ENCODE measurements at places on chromosomes 11 and 22.
A peak's percentile ranks its signal among the peaks of the same experiment; 100 is the strongest.

DNA sequence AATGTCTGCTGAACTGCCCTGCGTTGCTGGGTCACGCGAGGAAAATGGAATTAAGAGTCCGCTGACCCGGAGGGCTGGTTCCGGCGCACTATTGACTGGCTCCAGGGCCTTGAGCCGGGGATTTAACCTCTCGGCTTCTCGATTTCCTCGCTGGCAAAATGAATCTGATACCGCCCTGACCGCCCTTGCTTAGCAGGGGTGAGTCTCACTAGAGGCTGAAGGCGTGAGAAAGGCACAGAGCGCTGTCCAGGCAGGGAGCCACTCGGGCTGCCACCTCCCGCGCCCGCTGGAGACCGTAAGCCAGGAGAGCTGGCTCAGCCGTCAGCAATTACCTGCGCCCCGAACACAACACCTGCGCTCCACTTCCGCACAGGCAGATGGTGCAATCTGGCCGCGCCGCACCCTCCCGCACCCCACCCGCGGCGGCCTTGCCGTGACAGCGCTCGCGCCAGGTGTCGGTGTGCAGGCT, 65.6 kb downstream of the BUD13 start:
- DNase-seq, result no peak

GRCh38 chr11:123405123-123405592, 24.9 kb upstream of the GRAMD1B start:
- no peak for DNase-seq

- DNase-seq, result no peak
Observed at GRCh38 chr11:46541593-46542371, 52.0 kb downstream of the AMBRA1 start.

- no peak for DNase-seq
Observed at GRCh38 chr11:12239804-12240371, 129.5 kb downstream of the MICAL2 start.

GRCh38 chr22:42319386-42319785, 48.9 kb upstream of the TCF20 start:
- DNase-seq, result no peak

GRCh38 chr11:84870486-84870885, 756.7 kb downstream of the DLG2 start:
- no peak for DNase-seq

DNA sequence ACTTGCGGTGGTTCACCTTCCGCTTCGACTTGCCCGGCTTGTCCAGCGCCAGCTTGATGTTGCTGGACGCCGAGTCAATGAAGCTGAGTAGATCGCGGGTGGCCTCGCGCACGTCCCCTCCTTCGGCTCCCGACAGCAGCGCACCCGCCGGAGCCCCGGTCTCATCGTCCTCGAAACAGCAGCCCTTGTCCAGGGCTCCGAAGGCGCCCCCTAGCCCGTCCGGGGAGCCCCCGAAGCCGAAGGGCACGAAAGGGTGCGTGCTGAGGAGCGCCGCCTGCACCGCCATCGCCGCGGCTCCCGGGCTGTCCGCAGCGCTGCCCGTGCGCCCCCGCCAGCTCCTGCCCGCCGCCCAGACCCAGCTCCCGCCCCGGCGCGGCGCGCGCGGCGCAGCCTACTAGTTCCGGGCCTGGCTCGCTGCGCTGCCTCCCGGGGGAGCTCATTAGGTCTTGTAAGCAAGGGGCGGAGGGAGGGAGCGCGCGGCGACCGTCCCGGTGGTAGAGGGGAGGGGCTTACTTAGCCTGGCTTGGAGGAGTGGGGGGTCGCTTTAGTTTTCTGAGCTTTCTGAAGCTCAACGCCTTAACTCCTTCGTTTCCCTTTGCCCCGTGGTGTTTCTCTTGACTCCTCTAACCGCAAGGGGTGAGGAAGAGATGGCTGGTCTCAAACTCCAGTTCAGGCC, at the start of gene FAM181B:
Gene FAM181B (minus strand): TSS at position 421 of the 676 bp plus-strand sequence. CDS start 135 bp downstream, at position 286.
- DNase-seq, result peak; percentile 31

DNA sequence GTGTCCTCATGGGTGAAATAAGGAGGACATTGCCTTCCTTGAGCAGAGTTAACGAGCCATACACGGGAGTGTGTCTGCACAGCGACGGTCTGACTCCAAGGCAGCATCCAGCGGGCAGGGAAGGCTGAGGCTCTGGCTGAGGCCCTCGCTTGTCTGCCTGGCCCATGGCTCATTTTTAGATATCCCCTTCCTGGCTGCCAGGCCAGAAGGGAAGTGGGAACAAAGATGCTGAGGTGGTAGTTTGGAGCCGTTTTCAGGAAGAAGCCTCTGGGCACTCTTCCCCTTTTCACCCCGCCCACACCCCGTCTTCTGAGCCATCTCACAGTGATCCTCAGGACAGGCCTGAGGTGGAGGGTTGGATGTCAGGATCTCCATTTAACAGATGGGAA, 3.0 kb upstream of the SLCO2B1 start:
- no peak for DNase-seq

DNA sequence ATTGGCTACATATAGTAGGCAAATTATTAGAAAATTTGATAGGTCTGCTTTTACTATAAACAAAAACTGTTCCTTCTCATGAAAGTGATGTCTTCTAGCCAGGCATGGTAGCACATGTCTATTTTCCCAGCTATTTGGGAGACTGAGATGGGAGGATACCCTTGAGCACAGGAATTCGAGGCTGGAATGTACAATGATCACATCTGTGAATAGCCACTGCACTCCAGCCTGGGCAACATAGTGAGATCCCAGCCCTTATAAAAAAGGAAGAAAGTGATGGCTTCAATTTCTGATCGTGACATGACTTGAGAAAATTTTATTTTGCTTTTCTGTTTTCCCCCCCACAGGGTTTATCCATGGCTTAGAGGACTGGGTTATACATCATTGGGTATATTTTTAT, 19.5 kb upstream of the B3GNT6 start:
- DNase-seq, result no peak

GRCh38 chr11:123773026-123773425, 18.7 kb upstream of the OR6X1 start:
- DNase-seq, result no peak

DNA sequence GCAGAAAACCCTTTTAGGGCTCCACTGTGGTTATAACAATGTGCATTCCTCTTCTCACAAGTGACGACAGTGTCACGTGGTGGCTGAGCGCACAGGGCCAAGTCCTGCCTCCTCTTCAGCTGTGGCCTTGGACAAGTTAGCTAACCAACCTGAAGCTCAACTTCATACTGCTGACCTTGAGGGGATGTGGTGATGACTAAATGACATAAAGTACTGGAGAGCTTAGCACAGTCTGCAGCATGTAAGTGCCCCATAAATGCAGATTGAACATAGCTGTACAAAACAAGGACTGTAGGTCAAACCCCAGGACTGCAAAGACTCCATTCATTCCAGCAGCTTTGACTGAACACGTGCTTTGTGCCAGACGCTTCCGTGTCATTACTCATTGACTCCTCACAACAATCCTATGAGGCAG, 20.1 kb upstream of the MRGPRX2 start:
- no peak for DNase-seq

- no peak for DNase-seq
Observed at GRCh38 chr11:257766-258493, 20.3 kb upstream of the NLRP6 start.

- DNase-seq, result no peak
Observed at GRCh38 chr11:61999141-61999975, 31.9 kb upstream of the FTH1 start.

DNA sequence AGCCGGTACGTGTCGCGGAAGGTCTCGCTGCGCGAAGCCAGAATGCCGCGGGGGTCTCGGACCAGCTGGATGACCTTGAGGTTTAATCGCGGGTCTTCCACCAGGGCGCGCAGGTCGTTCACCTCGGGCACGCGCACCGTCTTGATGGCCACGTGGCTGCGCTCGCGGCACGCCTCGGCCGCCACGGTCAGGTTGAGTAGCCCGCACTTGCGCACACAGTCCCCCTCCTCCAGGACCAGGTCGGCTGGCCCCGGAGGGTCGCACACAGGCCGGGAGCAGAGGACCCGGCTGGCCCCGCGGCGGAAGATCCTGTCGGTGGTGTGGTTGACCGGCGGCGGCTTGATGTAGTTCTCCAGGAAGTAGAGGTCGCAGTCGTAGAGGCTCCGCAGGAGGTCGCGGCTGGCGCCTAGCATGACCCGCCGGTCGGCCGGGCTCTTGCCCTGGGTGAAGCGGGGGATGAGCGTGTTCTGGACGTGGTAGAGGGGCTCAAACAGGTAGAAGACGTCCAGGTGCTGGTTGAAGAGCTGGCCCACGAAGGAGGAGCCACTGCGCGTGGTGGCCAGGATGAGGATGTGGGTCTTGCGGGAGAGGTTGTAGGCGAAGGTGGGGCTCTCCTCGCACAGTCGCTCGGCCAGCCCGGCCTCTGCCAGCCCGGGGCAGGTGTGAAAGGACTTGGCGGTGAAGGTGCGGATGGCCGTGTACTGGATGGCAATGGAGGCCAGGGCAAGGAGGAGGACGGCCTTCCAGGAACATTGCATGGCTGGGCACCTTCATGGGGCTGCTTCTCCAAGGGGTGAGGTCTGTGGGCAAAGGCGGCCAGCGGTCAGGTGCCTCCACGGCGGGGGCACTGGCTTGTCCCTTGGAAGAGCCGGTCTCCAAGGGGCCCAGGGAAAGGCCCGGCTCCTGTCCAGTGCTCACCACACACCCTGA, 15.0 kb downstream of the CHST1 start:
- DNase-seq, result no peak

DNA sequence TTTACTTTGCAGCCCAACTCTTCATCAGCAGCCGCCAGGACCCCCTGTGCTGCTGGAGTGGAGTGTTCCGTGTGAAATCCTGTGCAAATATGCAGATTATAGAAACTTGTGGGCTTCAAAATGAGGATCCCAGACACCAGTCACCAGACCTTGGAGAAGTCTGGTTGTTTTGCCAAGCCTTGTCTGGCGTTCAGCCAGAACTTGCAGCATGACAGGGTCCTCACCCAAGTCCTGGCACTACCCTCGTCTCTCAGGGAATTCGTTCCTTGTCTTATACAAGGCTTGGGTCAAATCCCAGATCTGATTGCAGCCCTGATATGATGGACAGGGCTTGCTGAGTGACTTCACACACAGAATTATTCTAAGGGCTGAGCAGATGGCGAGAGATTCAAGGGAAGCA, 18.9 kb downstream of the SHISAL1 start:
- DNase-seq, result no peak

- DNase-seq, result no peak
Observed at GRCh38 chr22:37223965-37224551, 11.8 kb upstream of the SSTR3 start.

DNA sequence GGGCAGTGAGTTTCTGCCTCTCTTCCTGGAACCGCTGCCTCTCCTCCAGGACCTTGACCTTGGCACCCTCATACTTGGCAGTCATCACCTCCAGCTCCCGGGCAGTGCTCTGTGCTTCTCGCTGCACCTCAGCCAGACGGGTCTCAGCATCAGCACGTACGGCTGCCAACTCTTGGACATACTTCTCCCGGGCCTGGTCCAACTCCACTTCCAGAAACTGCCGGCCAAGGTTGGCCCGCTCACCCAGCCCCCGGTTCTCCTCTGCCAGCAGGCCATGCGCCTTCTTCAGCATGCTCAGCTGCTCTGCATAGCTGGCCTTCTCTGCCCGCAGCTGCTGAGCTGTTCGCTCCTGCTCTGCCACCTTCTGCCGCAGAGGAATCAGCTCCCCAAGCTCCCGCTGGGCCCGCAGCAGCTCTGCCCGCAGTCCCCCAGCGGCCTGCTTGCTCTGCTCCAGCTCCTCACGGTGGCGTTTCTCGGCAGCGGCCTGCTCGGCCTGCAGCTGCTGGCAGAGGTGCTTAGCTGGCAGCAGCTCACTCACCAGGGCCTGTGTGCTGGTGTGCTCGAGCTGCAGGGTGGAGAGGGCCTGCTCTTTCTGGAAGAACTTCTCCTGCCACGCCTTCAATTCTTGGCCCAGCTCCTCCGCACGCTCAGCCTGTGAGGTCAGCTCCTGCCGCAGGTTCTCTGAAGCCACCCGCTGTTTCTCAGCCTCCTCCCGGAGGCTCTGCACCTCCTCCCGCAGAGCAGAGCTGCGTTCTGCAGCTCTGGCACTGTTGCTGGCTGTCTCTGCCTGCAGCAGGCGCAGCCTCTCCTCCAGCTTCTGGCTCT, 14.4 kb downstream of the IL18BP start:
- DNase-seq, result no peak

DNA sequence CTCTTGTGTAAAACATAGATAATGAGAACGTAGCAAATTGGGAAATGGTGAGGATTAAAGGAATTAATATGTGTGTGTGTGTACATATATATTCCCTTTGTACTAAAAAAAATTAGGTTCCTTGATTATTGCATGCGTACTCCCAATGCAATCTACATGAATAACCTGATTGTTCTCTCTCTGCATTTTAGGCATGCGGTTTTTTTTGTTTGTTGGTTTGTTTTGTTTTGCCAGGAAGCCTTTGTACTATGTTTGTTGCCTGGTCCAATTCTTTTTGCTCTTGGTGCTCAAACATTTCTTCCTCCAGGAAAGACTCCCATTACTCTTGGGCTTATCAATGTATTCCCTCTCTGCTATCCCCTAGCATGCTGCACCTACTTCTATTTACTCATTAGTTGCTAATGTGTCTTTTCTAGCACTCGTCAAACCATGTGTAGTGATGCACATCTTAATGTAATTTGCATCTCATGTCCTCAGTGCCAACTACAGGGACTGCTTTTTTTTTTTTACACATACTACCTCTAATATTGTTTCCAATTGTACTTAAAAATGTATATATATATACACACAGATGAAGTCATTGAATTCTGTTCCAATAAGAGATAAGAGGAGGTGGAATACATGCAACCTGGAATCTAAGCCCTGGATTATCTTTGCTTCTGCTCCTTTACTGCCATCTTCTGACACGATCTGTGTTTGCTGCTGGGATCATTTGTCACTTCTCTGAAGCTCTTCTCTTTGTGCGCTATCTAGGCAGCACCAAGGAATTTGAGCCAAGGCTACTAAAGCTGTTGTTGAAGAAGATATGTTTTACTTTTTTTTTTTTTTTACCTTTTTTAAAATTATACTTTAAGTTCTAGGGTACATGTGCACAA, 197.2 kb upstream of the ANO3 start:
- DNase-seq, result no peak

- no peak for DNase-seq
Observed at GRCh38 chr11:1300569-1301187, 8.8 kb downstream of the TOLLIP start.

DNA sequence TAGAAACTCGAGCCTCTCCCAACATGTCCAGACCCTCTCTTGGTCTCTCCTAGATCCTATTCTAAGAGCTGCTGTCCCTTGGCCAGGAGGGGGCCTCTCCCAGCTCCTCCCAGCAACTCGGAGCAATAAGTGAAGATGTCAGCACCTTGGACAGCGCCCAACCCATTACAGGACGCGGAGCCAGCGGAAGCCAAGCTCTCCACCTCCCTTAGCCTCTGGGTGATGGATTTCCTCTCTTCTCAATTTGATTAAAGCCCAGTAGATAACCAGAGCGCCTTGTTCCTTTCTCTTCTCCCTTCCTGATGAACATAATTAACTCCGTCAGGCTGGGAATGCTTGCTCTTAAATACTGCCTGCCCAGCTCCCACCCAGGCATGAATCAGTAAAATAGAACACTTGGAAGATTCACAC, 26.2 kb upstream of the TPBGL start:
- DNase-seq, result peak; percentile 58

GRCh38 chr22:48950151-48950915, 877.3 kb downstream of the BRD1 start:
- DNase-seq, result no peak

- DNase-seq, result no peak
Observed at GRCh38 chr11:28142724-28143123, 34.5 kb downstream of the METTL15 start.

Measured in stimulated activated CD4-positive, alpha-beta T cell treated with anti-CD3 and anti-CD28 coated beads, TNF-alpha, amount 100 ng/mL, for 48 hours (primary cell).